ENCODE measurements at places on chromosomes 1 and 21. TPM values are rescaled to one million over a fixed set of nuclear protein-coding genes. Genes with fewer than 3 reads are reported as not detected.

The CCDC18 gene
- total RNA-seq, result 30.4 TPM

The TSSK3 gene
- total RNA-seq, result not detected

The APOBEC4 gene
- not detected for total RNA-seq

The VCAM1 gene
- 11.0 TPM for total RNA-seq

The CLEC20A gene
- total RNA-seq, result not detected

The ATP1A2 gene
- total RNA-seq, result not detected

The EFNA4 gene
- total RNA-seq, result 4.7 TPM

The CYP4A11 gene
- total RNA-seq, result not detected

The TMPRSS15 gene
- not detected for total RNA-seq

The CNIH3 gene
- total RNA-seq, result 7.8 TPM

The S100A5 gene
- not detected for total RNA-seq

The JUN gene
- 80.9 TPM for total RNA-seq

The CLCC1 gene
- 66.4 TPM for total RNA-seq
